ENCODE measurements at places on chromosomes 6 and 20.

DNA sequence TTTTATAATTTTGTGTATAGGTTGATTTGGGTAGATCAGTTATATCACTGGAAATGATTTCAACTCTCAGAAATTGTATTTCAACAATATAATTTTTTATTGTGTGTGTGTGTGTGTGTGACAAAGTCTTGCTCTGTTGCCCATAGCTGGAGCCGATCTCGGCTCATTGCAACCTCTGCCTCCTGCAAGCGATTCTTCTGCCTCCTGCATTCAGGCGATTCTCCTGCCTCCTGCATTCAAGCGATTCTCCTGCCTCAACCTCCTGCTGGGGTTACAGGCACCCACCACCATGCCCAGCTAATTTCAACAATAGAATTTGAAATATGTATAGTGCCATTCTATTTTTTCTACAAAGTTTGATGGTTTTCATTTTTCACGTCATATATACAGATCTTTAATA lies 24.1 kb downstream of the AFDN start:
- DNase-seq, result no peak

DNA sequence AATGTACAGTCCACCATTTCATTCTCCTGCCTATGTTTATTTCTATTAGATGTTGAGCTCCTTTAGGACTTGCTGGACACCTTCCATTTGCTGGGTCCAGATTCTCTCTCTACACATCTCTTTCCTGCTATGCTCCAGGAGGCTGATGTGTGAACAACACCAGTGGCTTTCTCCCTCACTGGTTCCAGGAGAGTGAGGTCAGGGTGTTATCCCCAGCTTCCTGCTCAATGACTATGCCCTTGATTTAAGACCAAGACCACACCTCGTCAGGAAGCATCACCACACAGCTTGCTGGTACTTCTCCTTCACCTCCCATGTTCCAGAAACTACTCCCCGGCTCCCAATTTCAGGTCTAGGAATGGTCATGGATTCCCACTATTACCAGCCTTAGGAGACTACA lies 31.3 kb upstream of the E2F3 start:
- DNase-seq, result no peak

- DNase-seq, result peak; percentile 91
Measured at GRCh38 chr6:169162752-169163407, 90.8 kb downstream of the THBS2 start.

- no peak for DNase-seq
Measured at GRCh38 chr6:90701146-90701781, 114.4 kb upstream of the MAP3K7 start.

GRCh38 chr6:52359403-52359802 lies 2.5 kb upstream of the PAQR8 start:
- DNase-seq, result peak; percentile 13

- DNase-seq, result no peak
Measured at GRCh38 chr6:26216886-26217713, 129.9 kb downstream of the HFE start.

DNA sequence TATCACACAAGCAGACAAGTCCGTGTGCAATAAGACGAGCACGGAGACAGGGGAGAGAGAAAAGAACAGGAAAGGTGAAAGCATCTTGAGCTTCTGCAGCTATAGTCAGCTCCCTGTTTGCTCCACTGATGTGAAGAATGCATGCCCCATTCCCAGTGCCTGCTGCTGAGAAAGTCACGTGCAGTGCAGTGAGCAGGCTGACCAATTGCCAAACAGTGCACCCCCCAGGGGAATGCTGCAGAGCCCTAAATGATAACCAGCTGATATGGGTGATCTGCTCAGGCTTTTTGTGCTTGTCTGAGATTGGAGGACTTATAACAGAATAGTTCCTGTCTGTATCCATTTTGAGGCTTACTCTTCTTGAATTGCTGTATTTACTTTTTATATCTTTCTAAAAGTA lies 121.5 kb downstream of the PACRG start:
- no peak for DNase-seq

All from HCEC 1CT (cell line).